ENCODE measurements at places on chromosomes 7 and 10.

- no peak for DNase-seq
These were observed 219.3 kb downstream of the THSD7A start for GRCh38 chr7:11612737-11613136.

DNA sequence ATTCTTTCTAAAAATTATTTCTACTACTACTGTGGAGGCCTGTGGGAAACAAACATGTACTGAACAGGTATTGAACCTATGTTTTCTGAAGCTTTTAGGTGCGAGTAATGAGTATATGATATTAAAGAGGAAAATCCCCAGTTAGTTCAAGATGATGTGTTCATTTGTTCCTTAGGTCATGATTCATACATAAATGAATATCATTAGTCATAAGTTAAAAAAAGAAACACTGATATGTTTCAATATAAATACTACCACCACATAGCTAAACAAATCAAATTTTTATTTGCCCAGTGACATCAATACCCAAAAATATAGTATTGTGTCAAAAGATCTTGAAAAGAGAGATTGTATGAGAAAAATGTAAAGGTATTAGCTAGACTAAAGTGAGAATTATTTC, 210.7 kb upstream of the GNAI1 start:
- DNase-seq: no peak

- DNase-seq: no peak
These were observed 135.0 kb upstream of the PDLIM1 start for GRCh38 chr10:95425592-95426465.

GRCh38 chr10:48296576-48297098, 9.8 kb upstream of the MAPK8 start:
- no peak for DNase-seq

GRCh38 chr7:36148422-36149065, 4.5 kb upstream of the EEPD1 start:
- no peak for DNase-seq

DNA sequence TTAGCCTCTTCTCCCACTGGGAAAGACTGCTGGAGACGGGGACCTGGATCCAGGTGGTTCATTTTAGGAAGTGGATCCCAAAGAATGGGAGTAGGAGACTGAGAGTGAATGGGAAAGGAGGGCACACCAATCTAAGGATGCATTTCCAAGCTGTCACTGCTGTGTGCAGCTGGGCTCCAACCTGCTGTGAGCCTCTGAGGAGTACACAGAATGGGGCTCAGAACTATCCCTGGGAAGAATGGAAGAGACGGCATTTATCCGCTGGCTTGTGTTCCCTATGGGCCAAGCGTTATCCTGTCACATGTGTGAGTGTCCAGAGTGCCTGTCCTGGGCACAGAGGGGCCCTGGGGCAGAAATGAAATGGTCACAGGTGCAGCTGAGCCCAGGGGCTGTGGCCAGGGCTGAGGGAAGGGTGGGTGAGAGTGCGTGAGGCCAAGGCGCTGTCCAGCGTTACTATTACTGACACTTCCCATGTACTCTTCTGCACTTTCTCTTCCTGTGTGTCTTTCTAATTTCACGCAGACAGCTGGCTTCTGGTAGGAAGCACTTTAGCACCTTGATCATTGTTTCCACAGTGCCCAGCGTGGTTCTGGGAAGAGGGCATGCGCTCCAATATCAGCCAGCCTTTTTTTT, 35.4 kb upstream of the PODXL start:
- DNase-seq: no peak

DNA sequence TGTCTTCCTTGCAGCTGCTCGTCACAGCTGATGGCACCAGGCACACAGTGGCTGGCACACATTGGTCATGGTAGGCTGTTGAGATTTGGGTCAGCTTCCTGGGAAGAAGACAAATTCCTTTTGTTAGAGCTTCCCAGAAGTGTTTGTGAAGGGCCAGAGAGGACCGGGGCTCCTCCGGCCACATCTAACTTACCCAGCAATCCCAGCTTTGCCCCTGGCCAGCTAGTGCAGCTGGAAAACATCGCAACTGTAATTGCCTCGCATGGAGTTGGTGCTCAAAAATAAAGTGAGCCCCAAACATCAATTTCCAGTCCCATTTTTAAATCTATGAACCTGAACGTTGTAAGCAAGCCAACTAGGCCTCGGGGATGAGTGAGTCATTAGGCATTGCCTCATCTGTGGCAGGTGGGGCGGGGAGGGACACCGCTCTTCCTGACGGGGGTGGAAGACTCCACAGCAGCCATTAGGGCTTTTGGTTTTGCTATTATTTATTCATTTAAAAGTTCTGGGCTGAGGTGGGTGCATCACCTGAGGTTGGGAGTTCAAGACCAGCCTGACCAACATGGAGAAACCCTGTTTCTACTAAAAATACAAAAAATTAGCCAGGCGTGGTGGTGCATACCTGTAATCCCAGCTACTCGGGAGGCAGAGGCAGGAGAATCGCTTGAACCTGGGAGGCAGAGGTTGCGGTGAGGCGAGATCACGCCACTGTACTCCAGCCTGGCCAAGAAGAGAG, 12.4 kb downstream of the CPA5 start:
- DNase-seq: peak; percentile 26

- DNase-seq: no peak
These were observed 111.2 kb downstream of the AOAH start for GRCh38 chr7:36613031-36613614.

- no peak for DNase-seq
These were observed 205.6 kb upstream of the PTER start for GRCh38 chr10:16231176-16231575.

- peak; percentile 21 for DNase-seq
These were observed 2.1 kb downstream of the CAMK1D start for GRCh38 chr10:12351447-12351846.
